CD4-positive, alpha-beta memory T cell (primary cell): ENCODE measurements at places on chromosomes 3 and 15.

DNA sequence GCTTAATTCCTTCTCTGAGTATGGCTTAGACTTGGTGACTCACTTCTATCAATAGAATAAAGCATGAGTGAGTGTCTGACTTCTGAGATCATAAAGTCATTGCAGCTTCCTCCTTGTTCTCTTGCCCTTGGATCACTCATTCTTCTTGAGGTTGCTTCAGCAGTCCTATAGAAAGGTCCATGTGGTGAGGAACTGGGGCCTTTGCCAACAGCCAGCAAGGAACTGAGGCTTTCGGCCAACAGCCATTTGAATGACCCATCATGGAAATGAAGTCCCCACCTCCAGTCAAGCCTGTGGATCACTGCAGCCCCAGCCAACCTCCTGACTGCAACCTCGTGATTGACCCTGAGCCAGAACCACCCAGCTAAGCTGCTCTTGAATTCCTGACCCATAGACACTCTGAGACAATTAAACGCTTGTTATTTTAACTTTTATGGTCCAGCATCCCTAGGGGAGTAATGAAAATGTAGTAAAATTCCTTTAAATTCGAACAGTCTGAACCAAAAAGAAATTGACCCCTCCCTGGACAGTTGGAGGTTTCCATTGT lies 84.5 kb downstream of the WDR76 start:
- DNase-seq = no peak

- no peak for DNase-seq
These were observed 4.0 kb upstream of the IL17RE start for GRCh38 chr3:9898467-9899241.

DNA sequence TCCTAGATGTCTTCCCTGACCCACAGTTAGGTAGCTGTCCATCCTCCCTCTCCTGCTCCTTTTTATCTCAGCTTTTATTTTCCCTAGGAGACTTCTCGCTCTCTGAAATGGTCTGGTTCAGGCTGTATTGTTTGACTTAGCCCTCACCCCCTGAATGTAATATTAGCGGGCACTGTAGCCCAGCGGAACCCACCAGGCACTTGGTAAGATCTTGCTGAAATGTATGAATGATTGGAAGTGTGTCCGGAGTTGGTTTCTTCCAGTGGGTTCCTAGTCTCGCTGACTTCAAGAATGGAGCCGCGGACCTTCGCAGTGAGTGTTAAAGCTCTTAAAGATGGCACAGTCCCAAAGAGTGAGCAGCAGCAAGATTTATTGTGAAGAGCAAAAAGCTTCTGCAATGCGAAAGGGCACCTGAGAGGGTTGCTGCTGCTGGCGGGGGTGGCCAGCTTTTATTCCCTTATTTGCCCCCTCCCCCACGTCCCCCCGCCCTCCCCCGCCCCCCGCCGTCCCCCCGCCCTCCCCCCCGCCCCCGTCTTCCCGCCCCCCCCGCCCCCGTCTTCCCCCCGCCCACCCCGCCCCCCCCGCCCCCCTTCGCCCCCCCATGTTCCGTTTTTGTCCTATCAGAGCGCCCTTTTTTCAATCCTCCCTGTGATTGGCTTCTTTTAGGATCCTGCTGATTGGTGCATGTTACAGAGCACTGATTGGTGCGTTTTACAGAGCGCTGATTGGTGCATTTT lies 694 bp upstream of the EEFSEC start:
- no peak for DNase-seq

GRCh38 chr3:33722191-33722590 lies 4.1 kb upstream of the CLASP2 start:
- no peak for DNase-seq
